Stimulated activated CD8-positive, alpha-beta memory T cell treated with anti-CD3 and anti-CD28 coated beads, Interleukin-4, amount 100 ng/mL, for 1 hour (primary cell): ENCODE measurements at places on chromosomes 4 and X.

GRCh38 chrX:49039598-49040375 is 3.4 kb downstream of the TFE3 start:
- no peak for DNase-seq

- DNase-seq = no peak
Observed at GRCh38 chrX:113726898-113727297, 857.0 kb upstream of the HTR2C start.

DNA sequence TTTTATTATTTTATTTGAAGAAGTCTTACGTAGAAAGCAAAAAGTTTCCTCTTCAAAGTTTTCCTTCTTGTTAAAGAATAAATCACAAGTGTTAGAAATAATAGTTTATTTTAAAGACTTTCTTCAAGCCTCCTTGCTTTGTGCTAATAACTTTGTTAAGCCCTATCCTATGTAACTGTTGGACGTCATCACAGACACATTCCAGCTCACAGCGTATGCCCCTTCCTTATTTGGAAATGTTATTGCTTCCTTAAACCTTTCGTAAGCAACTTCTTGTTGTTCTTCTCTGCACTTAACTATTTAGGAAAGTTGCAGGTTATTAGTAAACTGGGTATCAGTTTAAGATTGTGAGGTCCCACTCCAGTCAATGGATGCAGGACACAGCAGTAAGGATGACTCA is 7.6 kb upstream of the SRD5A3 start:
- DNase-seq = no peak

GRCh38 chr4:108683479-108683878 is 33.1 kb downstream of the OSTC start:
- DNase-seq = no peak

DNA sequence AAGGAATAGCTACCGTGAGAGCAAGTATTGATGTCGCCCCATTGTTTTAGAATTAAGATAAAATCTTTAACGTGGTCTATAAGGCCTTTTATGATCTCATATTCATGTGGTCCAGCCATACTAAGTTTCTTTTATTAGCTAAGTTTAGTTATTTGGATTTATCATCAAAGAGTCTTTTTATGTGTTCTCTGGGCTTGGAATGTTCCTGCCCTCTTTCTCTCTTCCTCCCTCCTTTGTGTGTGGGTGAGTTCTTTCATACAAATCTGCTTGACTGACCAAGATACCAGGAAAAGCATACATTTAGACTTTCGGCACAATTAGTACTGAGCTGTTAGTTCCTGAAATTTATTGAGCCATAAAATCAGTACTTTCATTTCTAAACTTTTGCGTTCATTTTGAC is 11.3 kb downstream of the TDO2 start:
- no peak for DNase-seq

DNA sequence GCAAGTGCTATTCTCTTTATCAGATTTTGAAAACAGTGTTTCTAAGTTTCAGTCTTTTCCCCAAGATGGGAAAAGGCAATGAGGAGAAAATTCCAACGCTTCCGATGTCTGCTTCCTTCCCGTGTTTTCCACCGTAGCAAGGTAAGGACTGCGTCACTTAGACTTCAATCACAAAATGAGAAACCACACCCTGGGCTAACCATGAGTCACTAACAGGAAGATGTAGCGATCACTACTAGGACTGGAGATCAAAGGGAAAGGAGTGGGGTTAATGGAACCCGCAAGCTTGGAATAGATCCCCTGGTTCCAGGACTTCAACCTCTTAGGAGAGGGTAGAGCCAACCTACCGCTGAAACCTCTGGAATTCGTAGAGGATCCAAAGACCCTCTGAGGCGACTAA is 250.7 kb upstream of the ZFP42 start:
- DNase-seq = no peak

DNA sequence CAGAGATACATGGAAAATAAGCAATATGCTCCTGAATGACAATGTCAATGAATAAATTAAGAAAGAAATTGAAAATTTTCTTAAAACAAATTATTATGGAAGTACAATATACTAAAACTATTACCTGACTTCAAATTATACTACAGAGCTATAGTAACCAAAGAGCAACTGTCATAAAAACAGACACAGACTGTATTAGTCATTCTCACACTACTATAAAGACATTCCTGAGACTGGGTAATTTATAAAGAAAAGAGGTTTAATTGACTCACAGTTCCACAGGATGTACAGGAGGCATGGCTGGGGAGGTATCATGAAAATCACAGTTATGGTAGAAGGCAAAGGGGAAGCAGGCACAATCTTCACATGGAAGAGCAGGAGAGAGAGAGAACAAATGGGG is 60.0 kb upstream of the CYSLTR1 start:
- DNase-seq = no peak

DNA sequence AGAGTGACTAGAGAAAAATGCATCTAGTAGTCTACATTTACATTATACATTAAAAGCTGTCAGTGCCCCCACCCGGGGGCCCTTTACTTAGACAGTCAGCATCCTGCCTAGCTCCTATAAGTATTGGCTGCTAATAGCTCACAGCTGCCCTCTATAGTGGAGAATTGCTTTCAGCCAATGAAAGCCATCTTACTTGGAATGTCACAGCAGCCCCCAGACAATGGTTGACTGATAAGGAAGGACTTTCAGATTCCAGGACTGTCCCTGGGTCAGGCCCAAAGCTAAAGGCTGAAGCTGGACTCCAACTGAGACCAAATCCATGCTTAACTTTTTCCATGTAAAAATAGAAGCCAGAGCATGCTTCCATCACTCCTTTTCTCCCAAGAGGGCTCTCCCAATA is 196.9 kb downstream of the ANKRD50 start:
- DNase-seq = no peak

GRCh38 chr4:151564321-151564720 is 155.3 kb downstream of the FHIP1A start:
- no peak for DNase-seq

DNA sequence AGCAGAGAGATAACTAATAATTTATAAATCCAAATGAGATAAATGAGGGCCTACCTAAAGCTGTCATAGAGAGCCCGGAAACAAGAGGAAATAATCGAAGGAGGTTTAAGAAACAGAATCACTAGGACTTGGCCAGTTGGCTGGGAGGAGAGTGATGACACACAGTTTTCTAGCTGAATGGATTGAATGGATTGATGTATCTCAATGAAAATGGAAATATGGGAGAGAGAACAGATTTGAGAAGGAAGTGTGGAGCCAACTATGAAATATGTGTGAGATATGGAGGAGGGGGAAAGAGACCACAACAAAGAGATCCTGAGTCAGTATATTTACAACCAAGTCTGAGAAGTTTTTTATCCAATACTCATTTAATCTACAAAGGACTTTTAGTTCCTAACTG is 35.7 kb upstream of the CXXC4 start:
- no peak for DNase-seq

GRCh38 chr4:189974056-189974455 is 33.4 kb downstream of the FRG1 start:
- DNase-seq = no peak

GRCh38 chrX:111624169-111624568 is 56.8 kb upstream of the ALG13 start:
- no peak for DNase-seq

GRCh38 chrX:148763896-148764295 is 263.5 kb downstream of the AFF2 start:
- no peak for DNase-seq

DNA sequence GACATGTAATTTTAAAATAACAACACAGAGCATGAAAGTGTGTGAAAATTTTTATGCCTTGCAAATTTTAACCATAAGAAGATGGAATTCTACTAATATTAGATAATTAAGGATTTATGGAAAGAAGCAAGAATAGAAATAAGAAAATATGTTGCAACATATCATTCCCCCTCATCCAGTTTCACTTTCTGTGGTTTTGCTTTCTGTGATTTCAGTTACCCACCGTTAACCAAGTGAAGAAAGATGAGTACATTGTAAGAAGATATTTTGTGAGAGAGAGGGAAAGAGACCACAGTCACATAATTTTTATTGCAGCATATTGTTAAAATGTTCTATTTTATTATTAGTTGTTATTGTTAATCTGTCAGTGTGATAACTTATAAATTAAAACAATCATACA is 77.9 kb downstream of the ADAM29 start:
- no peak for DNase-seq

DNA sequence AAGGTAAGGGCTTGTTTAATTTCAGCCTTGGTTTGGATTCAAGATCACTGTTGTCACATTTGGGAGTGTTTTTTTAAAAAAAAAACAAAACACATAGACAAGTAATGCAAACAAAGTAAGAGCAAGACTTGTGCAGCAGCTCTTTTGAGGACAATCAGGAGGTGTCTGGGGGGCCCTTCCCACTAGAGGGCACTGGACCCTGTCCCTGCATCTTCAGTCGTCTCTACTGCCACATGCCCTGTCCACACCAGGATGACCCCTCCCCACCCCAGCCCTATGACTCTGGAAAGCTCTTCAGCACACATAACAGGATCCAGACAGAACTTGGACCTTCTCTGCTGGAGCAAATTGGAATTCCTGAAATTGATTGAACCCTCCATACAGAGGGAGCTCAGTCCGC is 71.0 kb downstream of the USP46 start:
- DNase-seq = no peak

- DNase-seq = no peak
Observed at GRCh38 chrX:17390419-17390850, 15.4 kb downstream of the NHS start.

DNA sequence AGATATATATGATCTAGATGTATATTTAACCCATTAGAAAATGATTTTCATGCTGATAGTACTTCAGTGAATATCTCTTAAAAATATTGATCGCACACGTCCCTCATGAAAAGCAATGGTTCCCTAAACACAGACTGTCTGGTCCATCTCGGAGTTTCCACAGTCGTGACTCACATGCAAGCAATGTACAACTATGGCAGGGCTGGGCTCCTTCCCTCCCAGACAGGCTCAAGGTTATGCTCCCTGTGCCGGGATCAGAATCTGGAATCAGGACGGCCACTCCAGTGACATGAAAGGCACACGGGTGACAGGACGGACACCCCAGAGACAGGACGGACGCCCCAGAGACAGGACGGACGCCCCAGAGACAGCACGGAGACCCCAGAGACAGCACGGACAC is 40.2 kb upstream of the PPP2R3B start:
- no peak for DNase-seq

DNA sequence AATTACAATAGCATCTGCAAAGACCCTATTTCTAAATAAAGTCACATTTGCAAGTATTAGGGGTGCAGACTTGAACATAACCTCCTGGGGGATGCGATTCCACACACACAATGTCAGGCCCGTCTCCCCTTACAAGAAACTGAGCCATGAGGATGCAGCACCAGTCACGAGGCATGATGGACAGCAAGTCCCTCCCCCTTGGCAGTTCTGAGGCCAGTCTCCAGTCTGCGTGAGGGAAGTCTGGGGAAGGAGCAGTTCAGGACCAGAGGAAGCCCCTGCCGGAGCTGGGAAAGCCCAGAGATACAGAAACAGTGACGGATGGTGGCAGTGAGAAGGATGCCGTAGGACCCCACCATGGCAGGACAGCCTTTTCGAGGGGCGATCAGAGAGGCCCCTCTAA is 9.4 kb downstream of the FAM53A start:
- DNase-seq = no peak

DNA sequence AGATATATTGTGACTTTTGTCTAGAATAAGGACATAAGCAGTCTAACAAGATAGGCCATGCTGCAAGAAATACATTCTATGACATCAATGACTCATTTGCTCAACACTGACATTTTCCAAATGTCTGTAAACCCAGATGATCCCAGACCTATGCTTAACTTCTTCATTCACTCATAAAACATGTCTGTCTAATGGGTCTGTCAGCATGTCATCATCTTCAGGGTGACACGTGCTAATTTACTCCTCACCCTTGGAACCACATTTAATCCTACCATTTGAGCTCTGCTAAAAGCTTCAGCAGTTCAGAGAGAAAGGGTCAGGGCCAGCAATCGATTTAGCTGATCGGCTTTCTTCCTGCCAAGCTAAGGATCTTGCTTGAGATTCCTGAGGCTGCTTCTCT is 109.4 kb upstream of the MAP3K15 start:
- DNase-seq = no peak

- DNase-seq = no peak
Observed at GRCh38 chr4:71783972-71784371, at the start of gene GC. GC (minus strand) TSS chr4:71784079; CDS start chr4:71784018, 61 bp downstream.

DNA sequence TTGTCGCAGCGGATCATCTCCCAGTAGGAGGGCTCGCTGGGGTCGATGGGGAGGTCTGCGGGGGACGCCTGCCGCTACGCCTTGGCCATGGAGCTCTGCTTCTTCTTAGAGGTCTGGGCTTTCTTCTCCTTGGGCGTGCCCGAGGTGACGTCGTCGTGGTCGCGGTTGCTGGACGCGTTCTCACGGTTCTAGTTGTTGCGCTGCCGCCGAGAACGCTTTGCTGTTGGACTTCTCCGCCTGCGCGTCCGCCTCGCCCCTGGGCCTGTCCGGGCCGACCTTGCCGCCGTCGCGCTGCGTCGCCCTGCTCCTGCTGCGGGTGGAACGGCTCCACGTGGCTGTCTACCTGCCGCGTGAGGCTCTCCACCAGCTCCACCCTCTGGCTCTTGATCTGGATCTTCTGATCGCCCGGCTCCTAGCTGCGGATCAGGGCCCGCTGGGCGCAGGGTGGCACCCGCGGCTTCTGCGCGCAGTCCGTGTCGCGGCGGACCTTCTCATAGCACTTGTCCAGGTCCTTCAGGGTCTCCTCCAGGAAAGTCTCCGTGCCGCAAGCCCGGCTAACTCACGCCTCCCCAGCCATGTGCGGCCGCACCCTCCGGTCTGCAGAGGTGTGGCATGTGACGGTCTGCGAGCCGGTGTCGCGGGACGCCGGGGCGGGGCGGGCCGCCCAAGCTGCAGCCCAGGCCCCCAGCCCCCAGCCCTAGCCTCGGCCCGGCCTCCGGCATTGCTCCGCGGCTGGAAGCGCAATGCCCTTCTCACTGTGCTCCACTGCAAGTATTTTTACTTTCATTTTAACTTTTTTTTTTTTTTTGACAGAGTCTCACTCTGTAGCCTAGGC is 40.5 kb upstream of the OGT start:
- DNase-seq = peak; percentile 2

- DNase-seq = no peak
Observed at GRCh38 chrX:151151665-151152267, 24.6 kb upstream of the GPR50 start.

GRCh38 chrX:24990535-24990934 is 25.2 kb downstream of the ARX start:
- no peak for DNase-seq

GRCh38 chr4:36341936-36342335 is 60.5 kb downstream of the DTHD1 start:
- DNase-seq = no peak

DNA sequence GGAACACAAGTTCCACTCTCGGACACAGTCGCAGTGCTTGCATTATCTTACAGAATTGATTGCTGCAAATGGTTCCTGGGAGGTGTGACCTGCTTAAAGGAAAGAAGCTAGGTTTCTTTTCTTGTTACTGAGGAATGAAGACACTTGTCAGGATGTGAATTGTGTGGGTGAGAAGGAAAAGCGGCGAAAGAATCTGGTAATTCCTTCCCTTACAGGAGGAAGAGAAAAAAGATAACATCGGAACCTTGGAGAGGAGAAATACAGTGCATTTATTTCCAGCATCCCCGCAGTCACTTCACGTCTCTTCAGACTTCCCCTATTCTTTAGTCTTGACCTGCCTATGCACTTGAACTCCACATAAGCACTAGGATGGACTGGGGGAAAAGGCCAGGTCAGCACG is 389 bp upstream of the CCSER1 start:
- DNase-seq = no peak

GRCh38 chrX:110133735-110134370 is 130.9 kb downstream of the TMEM164 start:
- no peak for DNase-seq
